Esophagus squamous epithelium (tissue), 5 donors: ENCODE measurements at places on chromosomes 5 and 9.

- DNase-seq = no peak
Measured at GRCh38 chr5:33261305-33261704, 179.5 kb upstream of the TARS1 start.

GRCh38 chr9:65432051-65432450, 147.0 kb upstream of the FOXD4L5 start:
- DNase-seq = no peak

- no peak for DNase-seq
Measured at GRCh38 chr9:111349766-111350165, 19.7 kb upstream of the OR2K2 start.

- no peak for DNase-seq
Measured at GRCh38 chr9:134618163-134618832, 23.3 kb upstream of the COL5A1 start.
